RKO (cell line): ENCODE measurements at places on chromosomes 11 and 22.

GRCh38 chr11:85806876-85807275 is 4.1 kb downstream of the SYTL2 start:
- DNase-seq: no peak

- DNase-seq: peak; percentile 64
Observed at GRCh38 chr11:101862391-101863233, 52.2 kb upstream of the CEP126 start.

DNA sequence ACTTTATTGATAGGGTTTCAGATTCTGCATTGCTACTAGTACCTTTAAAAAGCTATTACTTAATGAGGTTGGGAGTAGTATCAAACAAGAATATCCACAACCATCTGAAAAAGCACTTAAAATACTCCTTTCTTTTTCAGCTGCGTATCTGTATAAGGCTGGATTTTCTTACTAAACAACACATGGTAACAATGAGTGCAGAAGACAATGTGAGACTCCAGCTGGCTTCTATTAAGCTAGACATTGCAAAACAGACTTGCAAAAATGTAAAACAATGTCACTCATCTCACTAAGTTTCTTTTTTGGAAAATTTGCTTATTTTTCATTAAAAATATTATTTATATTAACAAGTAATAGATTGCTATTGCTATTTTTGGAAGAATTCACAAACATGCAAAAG is 132.6 kb downstream of the WNT11 start:
- DNase-seq: no peak

- DNase-seq: no peak
Observed at GRCh38 chr22:37243402-37244113, 511 bp downstream of the RAC2 start.

GRCh38 chr11:36899800-36900199 is 301.8 kb upstream of the RAG2 start:
- DNase-seq: no peak

GRCh38 chr11:33931067-33931466 is 39.2 kb upstream of the LMO2 start:
- DNase-seq: no peak

GRCh38 chr22:36743591-36744412 is 32.1 kb downstream of the IFT27 start:
- DNase-seq: no peak

DNA sequence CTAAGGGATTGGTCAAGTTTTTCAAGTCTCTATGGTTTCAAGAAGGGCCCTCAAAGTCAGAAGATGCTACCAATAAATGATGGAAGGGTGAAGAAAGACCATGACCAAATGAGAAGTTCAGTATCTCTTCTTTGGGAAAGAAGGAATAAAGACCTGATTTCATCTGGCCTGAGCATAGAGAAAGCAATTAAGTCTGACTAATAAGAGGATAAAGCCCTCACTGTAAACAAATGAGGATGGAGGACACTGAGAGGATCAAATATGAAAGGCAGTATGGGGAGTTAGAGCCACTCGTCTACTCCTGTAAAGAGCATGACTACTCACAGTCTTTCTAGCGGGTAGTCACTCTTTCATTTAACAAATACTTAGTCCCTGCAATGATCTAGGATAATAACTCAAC is 44.6 kb downstream of the FAM168A start:
- DNase-seq: no peak

GRCh38 chr22:44336962-44337677 is 24.4 kb upstream of the SHISAL1 start:
- no peak for DNase-seq

- no peak for DNase-seq
Observed at GRCh38 chr11:43576320-43576802, 104.2 kb upstream of the HSD17B12 start.

GRCh38 chr22:36177160-36177559 is 16.6 kb upstream of the APOL3 start:
- no peak for DNase-seq

- no peak for DNase-seq
Observed at GRCh38 chr11:12989428-12990161, 19.5 kb upstream of the RASSF10 start.

DNA sequence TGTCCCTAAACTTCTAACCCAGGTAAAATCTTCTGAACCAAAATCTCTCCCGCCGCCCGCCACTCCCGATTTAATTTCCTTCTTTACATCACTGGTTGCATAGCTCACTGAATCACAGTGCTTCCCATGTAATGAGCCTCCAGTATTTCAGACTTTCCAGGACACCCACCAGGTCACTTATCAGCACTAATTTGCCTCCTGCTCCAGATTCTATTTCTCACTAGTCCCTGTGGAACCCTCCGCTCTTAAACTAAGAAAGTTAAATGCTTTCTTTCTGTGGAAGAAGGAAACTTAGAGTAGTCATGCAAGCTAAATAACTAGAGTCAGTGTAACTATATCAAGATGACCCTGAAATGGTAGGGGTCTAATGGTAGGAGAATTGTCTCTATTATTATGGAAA is 106.6 kb upstream of the OPCML start:
- no peak for DNase-seq

- DNase-seq: peak; percentile 69
Observed at GRCh38 chr11:36744375-36745168, 146.5 kb upstream of the RAG2 start.

DNA sequence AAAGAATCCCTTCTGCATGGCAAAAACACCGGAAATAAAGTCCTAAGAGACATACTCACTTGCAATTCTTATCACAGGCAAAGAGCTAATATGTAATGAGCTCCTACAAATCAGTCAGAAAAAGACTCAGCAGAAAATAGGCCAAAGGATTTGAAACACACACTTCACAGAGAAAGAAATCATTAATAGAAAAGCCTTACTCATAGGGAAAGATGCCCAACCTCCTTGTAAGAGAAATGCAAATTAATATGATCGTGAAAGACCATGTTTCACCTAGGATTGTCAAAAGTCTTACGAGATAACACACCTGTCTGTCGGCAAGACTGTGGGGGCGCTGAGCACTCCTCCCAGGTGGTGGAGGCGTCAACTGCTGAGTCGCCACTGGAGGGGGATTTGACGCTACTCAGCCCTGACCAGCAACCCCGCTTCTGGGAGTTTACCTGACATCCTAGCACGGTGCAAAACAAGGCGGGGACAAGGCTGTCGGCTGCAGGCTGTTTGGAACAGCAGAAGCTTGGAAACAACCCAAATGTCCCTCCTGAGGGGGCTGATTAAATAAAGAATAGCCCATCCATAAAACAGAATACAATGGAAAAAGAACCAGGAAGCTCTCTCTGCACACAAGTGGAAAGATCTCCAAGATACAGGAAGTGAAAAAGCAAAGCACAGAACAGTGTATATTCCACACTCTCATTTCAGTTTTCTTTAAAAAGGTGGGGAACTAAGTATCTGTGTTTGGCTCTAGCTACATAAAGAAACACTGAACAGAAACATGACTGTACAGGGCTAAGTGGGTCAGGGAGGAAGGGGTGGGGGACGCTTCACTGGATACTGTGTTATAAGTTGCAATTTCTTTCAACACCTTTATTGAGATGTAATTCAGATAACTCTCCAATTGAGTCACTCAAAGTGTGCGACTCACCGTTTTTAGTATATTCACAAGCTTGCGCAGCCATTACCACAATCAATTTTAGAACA is 11.5 kb downstream of the CSNK1E start:
- DNase-seq: no peak

- DNase-seq: peak; percentile 73
Observed at GRCh38 chr11:12769834-12770345, 95.7 kb downstream of the TEAD1 start.

GRCh38 chr11:88363648-88364065 is 26.1 kb upstream of the CTSC start:
- peak; percentile 34 for DNase-seq

- no peak for DNase-seq
Observed at GRCh38 chr11:45185228-45185729, 38.8 kb downstream of the PRDM11 start.

- DNase-seq: no peak
Observed at GRCh38 chr11:11414996-11415395, 61.9 kb upstream of the CSNK2A3 start.

DNA sequence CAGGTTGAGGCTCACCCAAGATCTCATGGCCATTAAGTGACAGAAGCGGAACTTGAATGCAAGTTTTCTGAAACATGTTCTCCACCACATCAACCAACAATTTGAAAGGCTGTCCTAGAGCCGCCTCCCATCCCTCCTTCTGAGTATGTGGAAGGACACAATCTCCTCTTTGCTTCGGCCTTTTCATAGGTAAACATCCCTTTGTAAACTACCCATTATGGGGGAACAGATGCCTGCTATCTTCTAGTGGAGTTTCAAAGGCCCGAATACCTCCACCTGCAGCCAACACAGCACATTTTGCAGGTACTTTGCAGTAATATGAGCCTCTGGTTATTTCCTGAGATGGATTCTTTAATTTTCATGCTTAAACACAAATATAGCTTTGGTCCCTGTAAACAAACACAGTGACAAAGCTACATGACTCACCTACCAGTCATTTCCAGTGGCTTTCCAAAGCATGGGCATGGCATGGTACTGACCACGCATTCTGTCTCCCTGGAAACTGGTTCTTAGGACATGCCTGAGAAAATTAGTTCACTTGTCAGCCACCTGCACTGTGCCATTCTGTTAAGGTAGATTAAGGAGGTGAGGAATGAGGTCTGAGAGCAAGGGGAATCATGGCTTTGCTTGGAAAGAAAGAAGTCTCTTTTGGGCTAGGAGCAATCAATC is 60.2 kb downstream of the EHF start:
- DNase-seq: peak; percentile 66

DNA sequence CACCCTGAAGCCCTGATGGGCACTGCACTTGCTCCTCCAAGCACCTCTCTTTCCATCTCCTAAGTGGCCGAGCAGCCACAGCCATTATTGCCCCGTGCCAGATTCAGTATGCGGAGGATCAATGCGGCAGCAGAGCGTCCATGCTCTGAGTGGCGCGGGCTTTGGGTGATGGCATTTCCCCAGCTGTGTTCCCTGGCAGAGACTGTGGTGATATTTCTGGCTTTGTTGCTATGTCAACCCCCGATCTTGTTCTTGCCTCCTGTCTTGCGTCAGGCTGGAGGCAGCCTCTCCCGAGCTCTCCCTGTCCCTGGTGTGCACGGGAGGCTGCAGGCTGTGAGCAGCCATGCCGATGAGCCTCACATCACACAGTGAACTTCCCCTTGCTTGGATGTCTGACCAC is 1018.6 kb downstream of the TBC1D22A start:
- no peak for DNase-seq

GRCh38 chr11:7089328-7090251 is 792 bp downstream of the RBMXL2 start:
- DNase-seq: no peak

DNA sequence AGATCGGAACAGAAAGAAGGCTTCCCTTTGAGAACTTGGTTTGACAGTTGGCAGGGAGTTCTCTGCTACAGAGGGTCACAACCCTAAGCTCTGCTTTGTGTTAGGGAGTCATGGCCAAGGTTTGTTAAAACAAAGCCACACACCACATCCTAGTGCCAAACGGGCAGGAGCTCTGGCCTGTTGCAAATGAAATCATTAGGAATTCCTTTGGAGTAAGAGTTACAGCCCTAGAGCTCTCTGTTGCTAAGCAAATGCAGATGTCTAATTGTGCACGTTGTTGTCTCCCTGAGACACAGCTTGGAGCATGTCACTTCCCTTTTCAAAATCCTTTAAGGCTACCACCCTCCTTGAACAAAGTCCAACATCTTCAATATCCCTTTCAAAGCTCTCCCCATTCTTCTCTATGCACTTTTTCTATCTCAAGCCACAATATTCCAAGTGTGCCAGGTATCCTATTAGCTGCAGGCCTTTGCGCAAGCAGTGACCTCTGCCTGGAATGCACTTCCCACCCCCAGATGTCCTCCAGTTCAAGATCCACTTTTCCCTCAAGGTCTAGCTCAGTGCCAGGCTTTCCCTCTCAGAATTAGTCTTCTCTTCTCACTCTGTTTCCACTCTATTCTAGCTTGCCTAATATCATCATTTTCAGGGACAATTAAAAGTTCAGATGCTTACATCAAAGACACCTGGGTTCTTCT is 253.7 kb upstream of the POU2AF2 start:
- no peak for DNase-seq

DNA sequence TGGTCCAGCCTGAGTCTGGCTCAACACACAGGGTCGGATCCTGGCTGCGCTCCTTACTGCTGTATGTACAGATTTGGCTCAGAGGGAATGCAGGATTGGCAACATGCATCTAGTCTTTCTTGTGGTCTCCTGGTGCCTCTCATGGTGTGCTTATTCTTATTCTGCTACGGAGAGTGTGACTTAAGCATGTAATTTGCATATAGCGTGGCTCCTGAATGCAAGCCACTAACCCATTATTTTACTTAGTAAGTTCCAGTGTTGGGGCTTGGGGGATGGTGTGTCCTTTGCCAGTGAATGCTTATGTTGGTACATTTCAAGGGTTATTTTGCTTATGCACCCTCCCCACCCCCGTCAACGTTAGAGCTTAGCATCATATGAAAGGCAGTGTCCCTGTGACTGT is 51.2 kb downstream of the PTPRJ start:
- no peak for DNase-seq

- DNase-seq: no peak
Observed at GRCh38 chr22:24730864-24731263, 43.7 kb downstream of the PIWIL3 start.

GRCh38 chr11:4095509-4096230 is 1.1 kb downstream of the RRM1 start:
- peak; percentile 85 for DNase-seq

- no peak for DNase-seq
Observed at GRCh38 chr11:129390303-129390821, 14.7 kb downstream of the BARX2 start.

DNA sequence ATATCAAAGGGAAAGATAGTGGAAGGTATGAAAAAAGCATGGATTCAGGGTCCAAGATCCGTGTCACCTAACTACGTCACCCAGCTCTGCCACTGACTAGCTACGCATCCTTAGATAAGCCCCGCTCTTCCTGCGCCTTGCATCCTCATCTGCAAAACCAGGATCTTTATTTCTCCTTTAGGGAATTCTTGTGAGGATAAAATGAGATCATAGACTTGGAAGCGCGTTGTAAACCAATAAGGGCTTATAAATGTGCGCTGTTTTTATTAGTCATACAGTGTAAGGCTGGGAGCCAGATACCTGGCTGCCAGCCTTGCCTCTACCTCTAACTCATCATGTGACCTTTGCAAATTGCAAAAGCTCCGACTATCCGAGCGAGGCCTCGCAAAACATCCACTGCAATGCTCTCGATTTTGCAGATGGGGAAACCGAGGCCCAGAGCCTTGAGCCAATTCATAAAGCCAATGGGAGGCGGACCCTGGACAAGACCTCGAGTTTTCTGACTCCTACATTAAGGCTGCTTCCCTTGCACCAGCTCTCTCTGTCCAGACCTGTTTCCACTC is 753 bp downstream of the PRPF19 start:
- DNase-seq: peak; percentile 80
